ENCODE measurements at places on chromosomes 12 and 14.

DNA sequence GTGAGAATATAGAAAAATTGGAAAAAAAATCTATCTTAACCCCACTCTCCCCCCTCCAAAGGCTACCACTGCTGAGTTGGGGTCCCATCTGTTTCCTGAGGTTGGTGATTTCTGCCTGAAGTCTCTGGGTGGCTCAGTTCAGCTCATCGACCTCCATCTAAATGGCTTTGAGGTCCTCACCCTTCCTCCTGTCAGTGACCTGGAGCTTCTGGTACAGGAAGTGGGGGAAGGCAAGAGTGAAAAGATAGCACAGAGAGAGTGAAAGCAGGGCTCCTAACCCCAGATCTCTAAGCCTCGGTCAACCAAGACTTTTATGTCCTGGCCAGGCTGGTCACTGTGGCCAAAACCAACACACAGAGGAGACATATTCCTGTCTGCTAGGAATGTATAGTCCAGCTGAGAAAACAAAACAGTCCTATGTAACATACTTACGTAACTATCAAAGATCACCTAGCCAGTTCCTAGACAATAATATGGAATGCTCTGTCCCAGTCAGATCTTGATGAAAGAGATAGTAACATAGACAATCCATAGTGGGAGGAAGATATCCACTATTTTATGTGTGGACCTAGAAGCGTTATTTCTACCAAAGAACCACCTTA, 12.3 kb upstream of the KRT73 start:
- DNase-seq, result no peak

DNA sequence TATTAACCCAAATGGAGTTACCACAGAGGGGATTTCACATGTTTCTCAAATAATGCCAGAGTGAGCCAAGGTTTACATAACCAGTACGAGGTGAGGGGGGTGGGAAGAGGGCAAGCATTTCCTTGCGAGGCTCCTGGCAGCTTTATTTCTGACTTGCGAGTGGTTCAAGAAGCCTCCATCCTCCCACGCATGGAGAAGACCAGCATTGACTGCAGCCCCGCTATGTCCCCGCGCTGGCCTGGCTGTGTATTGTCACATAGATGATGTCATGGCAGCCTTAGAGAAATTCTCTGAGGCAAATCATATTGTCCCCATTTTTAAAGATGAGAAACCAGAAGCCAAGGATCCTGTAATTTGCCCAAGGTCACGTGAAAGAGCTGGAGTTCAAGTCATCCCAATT, 188.2 kb downstream of the CACNA1C start:
- no peak for DNase-seq

DNA sequence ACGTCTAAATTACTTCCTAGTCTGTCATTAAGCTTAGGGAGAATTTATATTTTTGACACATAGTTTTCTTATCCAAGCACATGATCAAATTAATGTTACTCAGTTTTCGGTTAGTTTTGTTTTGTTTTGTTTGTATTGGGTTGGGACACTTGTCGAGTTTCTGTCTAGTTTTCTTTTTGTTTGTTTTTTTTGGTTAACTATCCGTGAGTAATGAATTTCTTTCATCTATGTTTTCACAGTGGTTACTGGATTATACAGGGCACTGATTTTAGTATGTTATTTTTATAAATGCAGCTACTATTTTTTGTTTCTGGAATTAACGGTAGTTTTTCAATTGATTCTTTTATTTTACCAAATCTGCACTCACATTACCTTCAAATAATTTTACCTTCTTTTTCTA, 2.7 kb downstream of the KLRF1 start:
- no peak for DNase-seq

GRCh38 chr12:96493106-96493505, 3.7 kb downstream of the CFAP54 start:
- DNase-seq, result no peak

GRCh38 chr12:6443361-6443983, 1.3 kb upstream of the CD27 start:
- no peak for DNase-seq

- no peak for DNase-seq
These were observed 20.0 kb downstream of the AMDHD1 start for GRCh38 chr12:95963096-95963495.

- no peak for DNase-seq
These were observed 23.7 kb downstream of the FNTB start for GRCh38 chr14:65010211-65010931.

GRCh38 chr12:57726151-57726883, 12.2 kb downstream of the AGAP2 start:
- DNase-seq, result no peak

GRCh38 chr12:6031001-6031400, 85.9 kb upstream of the ANO2 start:
- no peak for DNase-seq

DNA sequence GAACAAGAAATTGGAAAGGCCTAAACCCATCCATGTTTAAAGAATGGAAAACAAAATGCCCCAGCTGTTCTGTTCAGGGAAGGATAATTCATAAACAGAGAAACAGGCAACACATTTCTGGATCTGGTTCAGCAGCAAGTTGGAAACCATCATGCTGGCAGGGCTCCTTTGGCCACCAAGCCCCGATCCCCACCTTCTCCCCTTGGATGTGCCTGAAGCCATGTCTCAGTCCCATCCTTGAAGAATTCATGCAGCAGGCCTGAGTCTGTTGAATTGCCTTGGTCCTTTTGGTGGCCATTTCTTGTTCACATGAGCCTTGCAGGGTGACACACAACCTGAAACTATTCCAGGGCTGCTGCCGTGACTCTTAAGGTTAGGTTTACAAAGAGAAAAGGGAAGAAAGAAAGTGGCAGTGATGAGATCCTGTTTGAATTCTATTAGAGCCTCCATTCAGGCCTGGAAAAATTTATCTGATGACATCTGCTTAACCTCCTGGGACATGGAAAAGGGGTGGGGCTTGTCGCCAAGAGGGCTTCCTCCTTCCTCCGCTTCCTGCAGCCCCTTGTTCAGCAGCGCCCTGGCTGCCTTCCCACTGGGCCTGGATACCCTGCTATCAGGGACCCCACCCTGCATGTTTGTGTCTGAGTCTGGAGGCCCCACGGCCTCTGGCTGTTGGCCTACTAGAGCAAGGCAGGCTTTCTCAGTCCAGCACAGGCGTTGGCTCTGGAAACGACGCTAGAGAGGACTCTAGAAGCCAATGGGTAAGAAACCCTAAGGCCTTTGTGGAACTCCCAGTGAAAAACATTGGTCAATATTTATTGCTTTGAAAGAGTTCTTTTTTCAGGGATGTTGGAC, 341.9 kb downstream of the C12orf75 start:
- DNase-seq, result no peak

Measured in cortex of kidney (tissue), 1 donor.